Endodermal cell (in vitro differentiated cells): ENCODE measurements at places on chromosomes 16 and 17.
A peak's percentile ranks its signal among the peaks of the same experiment; 100 is the strongest.

DNA sequence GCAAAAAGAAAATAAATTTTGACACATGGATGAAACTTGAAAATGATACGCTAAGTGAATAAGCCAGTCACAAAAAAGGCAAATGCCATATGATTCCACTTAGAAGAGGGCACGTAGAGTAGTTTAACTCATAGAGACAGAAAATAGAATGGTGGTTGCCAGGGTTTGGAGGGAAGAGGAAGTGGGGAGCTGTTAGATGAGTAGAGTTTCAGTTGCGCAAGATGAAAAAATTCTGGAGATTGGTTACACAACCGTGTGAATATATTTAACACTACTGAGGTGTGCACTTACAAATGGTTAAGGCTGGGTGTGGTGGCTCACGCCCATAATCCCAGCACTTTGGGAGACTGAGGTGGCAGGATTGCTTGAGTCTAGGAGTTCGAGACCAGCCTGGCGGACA, 93.4 kb upstream of the TMEM132E start:
- no peak overlapping the region for H3K4me3 ChIP-seq
- DNase-seq: no peak
- no peaks in the 10 kb centered on the region for H3K36me3 ChIP-seq
- no peaks in the 10 kb centered on the region for H3K4me1 ChIP-seq
- H3K27ac ChIP-seq: no peak overlapping the region
- H3K27me3 ChIP-seq: peaks cover 65% of the 10 kb centered on the region

- H3K36me3 ChIP-seq: no peaks in the 10 kb centered on the region
- no peaks in the 10 kb centered on the region for H3K27me3 ChIP-seq
- no peak overlapping the region for H3K27ac ChIP-seq
- no peak overlapping the region for H3K4me3 ChIP-seq
- H3K4me1 ChIP-seq: no peaks in the 10 kb centered on the region
These were observed 9.9 kb upstream of the GUCY2D start for GRCh38 chr17:7992516-7992915.

DNA sequence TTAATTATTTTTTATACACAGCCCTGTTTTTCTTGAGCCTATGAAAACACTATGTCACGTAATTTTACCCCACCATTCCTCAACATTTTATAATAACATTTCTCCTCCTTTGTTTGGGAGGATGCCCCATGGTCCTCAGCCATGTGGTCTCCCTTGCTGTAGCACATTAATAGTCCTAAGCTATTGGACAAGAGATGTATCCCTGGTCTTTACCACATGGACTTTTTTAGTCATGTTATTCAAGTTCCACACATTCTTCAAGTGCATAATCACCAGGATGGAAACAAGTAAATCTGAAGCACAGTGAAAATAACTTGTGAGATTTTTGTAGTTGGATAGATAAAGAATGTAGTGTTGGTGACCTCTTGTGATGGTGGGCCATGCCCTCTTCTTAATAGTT, 2.0 kb upstream of the KRTAP2-3 start:
- no peaks in the 10 kb centered on the region for H3K4me1 ChIP-seq
- H3K4me3 ChIP-seq: no peak overlapping the region
- no peak for DNase-seq
- no peak overlapping the region for H3K27ac ChIP-seq
- no peaks in the 10 kb centered on the region for H3K36me3 ChIP-seq

GRCh38 chr17:66317629-66318028, 15.2 kb downstream of the PRKCA start:
- H3K27ac ChIP-seq: no peak overlapping the region
- H3K36me3 ChIP-seq: no peaks in the 10 kb centered on the region
- H3K4me3 ChIP-seq: no peak overlapping the region
- no peaks in the 10 kb centered on the region for H3K27me3 ChIP-seq
- H3K4me1 ChIP-seq: no peaks in the 10 kb centered on the region

- H3K4me1 ChIP-seq: no peaks in the 10 kb centered on the region
- no peak overlapping the region for H3K27ac ChIP-seq
- DNase-seq: no peak
- no peaks in the 10 kb centered on the region for H3K36me3 ChIP-seq
- H3K27me3 ChIP-seq: peaks cover 25% of the 10 kb centered on the region
These were observed 8.3 kb downstream of the BAIAP3 start for GRCh38 chr16:1341495-1342420.

DNA sequence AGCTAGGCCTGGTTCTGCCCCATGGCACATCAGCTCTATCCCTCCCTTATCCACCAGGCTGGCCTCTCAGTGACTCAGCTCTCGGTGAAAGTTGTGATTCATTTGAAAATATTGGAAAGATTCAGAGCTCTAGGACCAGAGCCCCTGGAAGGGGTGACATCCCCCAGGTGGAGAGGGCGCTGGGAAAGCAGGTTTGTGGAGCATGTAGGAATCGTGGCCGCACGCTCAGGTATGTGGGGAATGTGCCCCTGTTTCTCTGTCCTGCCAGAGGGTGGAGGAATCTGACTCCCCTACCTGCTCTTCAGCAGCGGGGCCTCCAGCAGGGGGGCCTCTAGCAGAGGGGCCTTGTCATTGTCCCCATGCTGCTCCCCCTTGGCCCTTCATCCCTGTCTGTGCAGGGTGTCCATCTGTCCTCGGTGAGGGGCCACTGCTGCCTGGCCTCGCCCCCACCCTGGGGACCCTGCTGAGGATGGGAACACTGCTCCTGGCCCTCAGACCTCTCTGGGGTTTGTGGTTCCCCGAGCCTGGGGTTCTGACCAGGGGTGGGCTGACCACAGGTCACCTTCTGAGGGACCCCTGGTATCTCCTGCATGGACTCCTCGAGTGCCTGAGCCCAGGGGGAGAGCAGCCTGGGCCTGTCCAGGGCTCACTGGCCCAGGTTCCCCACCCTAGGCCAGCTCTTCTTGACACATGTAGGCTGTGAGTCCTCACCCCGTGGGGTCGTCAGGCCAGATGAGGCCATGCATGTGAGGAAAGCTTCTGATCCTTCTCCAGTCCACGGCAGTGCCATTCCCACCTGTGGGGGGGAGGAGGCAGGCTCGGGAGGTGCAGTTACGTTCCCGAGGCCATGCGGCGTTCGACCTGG, 47.5 kb downstream of the NT5M start:
- no peaks in the 10 kb centered on the region for H3K4me1 ChIP-seq
- H3K4me3 ChIP-seq: no peak overlapping the region
- H3K27me3 ChIP-seq: no peaks in the 10 kb centered on the region
- peak; percentile 87 for DNase-seq

GRCh38 chr16:55502801-55503366, 6.0 kb upstream of the LPCAT2 start:
- DNase-seq: peak; percentile 43
- H3K27ac ChIP-seq: peak overlapping the region; percentile 70
- no peaks in the 10 kb centered on the region for H3K27me3 ChIP-seq
- peaks cover 5% of the 10 kb centered on the region for H3K4me1 ChIP-seq

DNA sequence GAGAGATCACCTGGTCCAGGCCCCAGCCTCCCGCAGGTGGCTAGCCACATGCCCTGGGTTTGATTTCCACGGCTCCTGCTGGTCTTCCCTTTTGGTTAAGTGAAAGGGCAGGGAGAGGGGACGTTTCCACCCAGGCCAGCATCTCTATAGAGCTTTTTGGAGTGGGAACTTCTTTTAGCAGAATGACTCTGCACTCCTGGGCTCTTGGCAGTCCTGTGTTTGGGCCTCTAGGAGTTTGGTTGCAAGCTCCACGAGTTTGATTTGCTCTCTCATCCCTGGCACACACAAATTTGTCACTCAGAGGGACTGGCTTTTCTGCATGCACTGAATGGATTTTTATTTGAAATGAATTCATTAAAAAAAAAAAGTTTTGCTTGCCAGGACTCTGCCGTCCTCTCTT, 32.8 kb downstream of the MSI2 start:
- H3K4me1 ChIP-seq: peaks cover 5% of the 10 kb centered on the region
- no peak for DNase-seq
- no peak overlapping the region for H3K27ac ChIP-seq

DNA sequence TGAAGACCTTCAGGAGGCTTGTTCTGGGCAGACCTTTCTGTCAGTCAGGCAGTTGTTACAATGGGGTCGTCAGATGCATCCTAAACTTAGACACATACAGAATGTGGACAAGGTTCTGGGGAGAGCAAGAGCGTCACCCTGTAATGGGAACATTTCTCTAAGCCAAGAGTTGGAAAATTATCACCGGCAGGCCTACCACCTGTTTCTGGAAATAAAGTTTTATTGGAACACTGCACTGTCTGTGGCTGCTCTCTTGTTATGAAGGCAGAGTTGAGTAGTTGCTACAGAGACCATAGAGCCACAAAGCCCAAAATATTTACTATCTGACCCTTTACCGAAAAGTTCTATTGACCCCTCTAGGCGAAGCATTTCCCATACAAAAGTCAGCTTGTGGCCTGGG, 106.2 kb downstream of the CPPED1 start:
- H3K4me3 ChIP-seq: no peak overlapping the region
- no peak overlapping the region for H3K27ac ChIP-seq
- H3K4me1 ChIP-seq: no peaks in the 10 kb centered on the region
- DNase-seq: no peak
- no peaks in the 10 kb centered on the region for H3K27me3 ChIP-seq

DNA sequence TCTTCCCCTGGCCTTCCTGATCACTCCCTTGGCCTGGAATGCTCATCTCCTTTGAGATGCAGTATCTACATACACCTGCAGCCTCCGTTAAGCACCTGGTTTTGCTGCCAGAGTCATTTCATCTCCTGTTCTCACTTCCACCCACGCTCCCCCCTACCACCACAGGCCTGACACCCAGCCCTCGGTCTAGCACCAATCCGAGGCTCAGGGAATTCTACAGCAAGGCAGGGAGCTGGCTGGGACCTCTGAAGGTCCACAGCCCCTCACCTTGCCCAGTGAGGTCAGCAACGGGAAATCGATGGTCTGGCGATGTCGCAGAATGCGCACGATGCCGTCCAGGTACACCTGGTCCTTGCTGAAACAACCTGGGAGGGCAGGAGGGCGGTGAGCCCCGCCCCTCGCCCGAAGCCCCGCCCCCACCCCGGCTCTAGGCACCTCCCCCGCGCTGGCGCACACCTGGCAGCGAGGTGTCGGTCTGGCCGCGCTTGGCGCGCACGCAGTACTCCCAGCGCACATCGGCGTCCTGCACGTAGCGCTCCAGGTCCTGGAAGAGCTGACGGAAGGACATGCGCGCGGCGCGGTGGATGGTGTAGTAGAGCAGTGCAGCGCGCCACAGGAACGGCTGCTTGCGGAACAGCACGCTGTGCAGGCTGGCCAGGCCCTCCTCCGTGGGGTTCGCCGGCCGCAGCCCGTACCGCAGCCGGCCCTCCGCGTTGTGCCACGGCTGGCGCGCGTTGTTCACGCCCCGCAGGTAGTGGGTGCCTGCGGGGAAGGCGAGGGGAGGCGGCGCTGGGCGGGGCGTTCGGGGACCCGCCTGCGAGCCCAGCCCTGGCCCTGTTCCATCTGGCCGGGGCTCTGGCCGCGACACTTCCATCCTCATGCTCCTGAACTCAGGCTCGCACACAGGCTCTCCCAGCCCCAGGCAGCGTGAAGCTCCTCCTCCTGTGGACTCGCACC, 5.7 kb downstream of the MATCAP1 start:
- peaks cover 7% of the 10 kb centered on the region for H3K36me3 ChIP-seq

DNA sequence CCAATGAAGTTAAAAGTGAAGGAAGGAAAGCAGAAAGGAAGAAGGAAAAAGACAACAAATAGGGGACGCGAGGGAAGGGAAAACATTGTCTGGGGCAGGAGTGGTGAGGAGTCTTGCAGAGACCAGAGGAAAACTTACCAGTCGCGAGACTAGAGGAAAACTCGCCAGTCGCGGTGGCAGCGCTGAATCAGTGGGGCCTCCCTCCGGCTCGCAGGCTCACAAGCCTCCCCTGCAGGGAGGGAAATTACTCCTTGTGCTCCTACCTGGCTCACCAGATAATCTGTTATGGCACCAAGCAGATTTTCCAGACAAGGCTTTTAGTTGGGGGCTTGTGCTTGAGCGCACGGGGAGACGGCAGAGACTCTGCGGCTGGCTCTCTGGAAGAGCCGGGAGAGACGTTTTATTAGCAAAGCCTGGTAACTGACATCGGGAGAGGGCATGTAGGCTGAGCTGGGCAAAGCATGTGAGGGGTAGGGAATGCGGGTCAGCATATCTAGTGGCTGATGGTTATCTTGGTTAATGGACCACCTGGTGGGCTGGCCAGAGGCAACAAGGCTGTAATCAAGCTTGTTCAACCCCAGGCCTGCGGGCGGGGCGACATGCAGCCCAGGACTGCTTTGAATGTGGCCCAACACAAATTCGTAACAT, 37.1 kb downstream of the LCMT1 start:
- DNase-seq: peak; percentile 86
- H3K4me3 ChIP-seq: peak overlapping the region; percentile 13
- no peaks in the 10 kb centered on the region for H3K4me1 ChIP-seq
- peak overlapping the region; percentile 5 for H3K27ac ChIP-seq

GRCh38 chr16:13959626-13960025, 39.7 kb downstream of the ERCC4 start:
- peaks cover 11% of the 10 kb centered on the region for H3K4me1 ChIP-seq
- H3K36me3 ChIP-seq: no peaks in the 10 kb centered on the region
- no peaks in the 10 kb centered on the region for H3K27me3 ChIP-seq
- no peak overlapping the region for H3K4me3 ChIP-seq

DNA sequence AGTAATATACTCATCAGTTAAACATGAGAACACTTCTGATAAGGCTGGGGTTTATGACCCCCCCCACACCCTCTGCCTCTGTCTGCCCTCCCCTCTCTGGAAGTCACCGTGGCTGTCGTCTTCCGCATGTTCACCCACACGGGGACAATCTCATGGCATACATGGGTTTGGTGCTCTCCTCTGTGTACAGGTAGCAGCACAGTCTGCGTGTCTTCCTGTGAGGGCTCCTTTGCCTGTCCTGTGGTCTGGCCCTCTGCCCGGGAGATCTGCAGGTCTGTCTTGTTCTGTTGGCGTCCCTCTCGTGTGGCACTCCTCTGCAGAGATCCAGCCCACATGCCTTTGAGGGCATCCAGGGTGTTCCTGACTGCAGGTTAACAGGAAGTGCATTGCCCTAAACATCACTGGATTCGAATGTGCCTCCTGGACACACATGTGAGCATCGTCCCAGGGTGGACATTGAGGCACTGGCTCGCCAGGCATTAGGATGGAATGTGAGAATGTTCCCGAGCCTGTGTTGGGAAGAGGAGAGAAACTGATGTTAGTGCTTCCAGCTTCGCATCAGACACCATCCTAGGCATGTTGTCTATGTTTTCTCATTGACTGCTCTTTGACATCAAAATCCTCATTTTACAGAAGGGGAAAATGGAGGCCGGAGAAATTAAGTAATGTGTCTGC, 54.5 kb downstream of the NKD1 start:
- H3K27ac ChIP-seq: no peak overlapping the region
- no peaks in the 10 kb centered on the region for H3K4me1 ChIP-seq
- no peak for DNase-seq
- no peak overlapping the region for H3K4me3 ChIP-seq

- H3K27me3 ChIP-seq: no peaks in the 10 kb centered on the region
- H3K27ac ChIP-seq: peak overlapping the region; percentile 71
- H3K4me3 ChIP-seq: peak overlapping the region; percentile 90
- peaks cover 12% of the 10 kb centered on the region for H3K4me1 ChIP-seq
- H3K36me3 ChIP-seq: peaks cover 47% of the 10 kb centered on the region
- peak; percentile 50 for DNase-seq
These were observed 702 bp downstream of the NUDT21 start for GRCh38 chr16:56450275-56450985.

- peaks cover 27% of the 10 kb centered on the region for H3K36me3 ChIP-seq
- peak overlapping the region; percentile 36 for H3K4me3 ChIP-seq
- H3K4me1 ChIP-seq: peaks cover 34% of the 10 kb centered on the region
- peak; percentile 93 for DNase-seq
These were observed 6.6 kb downstream of the CDC42EP4 start for GRCh38 chr17:73304971-73305812.
